ENCODE measurements at places on chromosomes 16 and 17.

DNA sequence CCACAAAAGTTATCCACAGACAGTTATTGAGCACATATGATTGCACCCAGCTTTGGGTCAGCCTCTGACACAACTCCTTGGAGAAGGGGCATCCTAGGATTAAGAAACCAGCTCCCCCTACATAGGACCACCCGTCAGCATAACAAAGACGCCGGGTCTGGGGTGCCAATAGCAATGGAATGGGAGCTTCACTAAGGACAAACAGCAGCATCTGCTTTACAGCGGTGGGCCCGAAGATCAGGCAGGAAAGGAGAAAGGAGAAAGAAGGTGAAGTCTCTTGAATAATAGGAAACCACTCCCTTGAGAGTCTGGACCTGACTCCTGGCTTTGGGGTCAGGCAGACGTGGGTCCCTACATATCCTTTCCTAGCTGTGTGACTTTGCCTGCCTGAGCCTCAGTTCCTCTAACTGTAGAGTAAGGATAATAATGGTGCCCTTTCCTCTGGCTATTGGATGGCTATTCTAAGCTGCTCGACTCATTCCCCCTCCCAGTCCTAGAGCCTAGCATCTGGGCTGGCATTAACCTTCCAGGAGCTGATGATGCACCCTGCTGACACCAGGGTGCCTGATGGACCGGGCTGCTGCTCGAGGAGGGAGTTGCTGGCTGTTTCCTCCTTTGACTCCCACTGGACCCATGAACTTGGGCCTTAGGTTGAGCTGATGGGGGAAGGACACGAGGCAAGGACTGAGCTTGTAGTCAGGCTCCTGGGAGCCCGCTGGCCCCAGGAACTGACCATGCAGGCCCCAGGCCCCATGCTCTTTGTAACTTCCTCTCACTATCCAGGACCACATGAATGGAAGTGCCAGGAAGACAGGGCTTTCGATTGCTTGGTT, 94.2 kb downstream of the C16orf78 start:
- DNase-seq = no peak

DNA sequence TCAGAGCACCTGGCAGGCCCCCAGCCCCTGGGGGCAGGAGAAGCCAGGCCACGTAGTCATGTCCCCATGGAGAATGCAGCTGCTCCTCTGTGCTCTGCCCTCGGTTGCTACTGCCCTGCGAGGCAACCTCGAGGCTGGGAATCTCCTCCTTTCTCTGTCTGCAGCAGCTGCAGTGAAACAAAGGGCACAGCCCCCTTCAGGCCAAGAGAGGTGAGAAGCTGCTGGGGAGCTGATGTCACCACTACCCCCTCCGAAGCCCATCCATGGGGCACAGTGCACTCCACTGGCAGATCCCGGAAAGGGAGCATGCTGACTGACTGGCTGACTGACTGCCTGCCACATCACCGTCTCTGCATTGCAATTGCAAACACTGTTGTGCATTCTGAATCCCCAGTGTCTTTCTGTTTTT, 103.7 kb downstream of the GRIN2A start:
- no peak for DNase-seq

GRCh38 chr16:4733747-4734062, 366 bp downstream of the ANKS3 start:
- DNase-seq = no peak

DNA sequence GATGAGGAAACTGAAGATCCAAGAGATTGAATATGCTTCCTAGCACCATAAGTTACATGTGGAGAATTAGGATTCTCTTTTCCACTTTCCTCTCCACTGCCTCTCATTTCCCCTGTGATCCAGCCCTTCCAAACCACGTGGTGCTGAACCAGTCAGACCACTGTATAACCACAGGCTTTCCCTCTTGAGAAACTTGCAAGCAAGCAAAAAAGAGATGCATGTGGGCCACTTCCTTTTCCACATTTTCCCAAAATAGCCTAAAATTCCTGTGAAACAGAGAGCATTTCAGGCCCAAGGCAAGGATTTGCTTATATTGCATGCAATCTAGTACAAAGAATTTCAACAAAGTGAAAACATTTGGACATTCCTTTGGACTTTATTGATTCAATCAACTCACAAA, 59.3 kb upstream of the KSR1 start:
- no peak for DNase-seq

- no peak for DNase-seq
Measured at GRCh38 chr17:3818786-3819185, 17.8 kb upstream of the ITGAE start.

- no peak for DNase-seq
Measured at GRCh38 chr16:8959921-8960787, 3.6 kb downstream of the USP7 start.

DNA sequence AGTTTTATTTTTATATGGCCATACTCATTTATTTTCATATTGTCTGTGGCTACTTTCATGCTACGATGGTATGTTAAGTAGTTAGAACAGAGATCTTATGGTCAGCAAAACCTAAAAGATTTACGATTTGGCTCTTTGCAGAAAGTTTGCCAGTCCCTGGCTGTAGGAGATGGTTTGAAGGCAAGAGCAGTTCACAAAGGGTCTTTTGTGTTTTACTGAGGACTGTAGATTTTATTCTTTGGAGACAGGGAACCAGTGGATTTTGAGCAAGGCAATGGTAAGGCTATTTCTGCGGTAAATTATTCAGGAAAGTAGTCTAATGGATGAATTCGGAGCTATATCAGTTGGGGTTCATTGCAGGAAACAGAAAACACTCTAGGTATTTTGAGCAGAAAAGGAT, 90.7 kb downstream of the WWP2 start:
- no peak for DNase-seq

DNA sequence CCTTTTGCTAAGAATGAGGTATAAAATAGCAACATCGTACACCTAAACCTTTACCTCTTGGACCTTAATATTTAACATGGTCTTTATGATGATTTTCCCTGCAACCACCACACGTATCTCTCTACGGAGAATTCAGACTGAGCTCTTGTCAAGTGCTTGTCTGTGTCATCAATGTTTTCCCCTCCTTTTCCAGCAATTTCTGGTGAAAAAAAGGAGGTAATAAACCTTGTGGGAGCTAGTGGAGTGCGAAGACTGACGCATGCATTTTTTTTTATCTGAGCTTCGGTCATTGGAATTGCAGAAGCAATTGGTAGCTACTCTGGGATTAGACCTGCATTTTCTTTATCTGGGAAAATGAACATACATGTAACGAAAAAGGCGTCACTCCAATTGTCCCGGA, 527.6 kb downstream of the TMEM114 start:
- no peak for DNase-seq

GRCh38 chr17:7138800-7139381, 24.3 kb upstream of the ASGR2 start:
- DNase-seq = no peak

- no peak for DNase-seq
Measured at GRCh38 chr17:5615476-5615875, 31.2 kb upstream of the NLRP1 start.

DNA sequence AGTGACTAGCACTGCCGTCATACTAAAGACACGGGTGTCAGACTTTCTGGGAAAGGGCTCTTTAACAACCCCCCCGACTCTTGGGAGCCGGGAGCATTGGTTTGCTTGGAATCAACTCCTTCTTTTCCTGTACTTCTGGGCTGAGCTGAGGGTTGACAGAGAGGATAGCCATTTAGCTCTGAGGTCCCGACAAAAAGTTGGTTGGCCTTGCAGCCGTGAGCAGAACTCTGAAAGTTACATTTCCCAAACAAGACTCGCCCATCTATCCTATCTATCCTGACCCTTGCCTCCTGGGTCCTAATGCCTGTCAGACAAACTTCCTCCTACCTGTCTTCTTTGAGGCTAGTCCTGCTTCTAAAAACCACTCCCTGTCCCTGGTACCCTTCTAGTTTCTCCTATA, 460.8 kb upstream of the TOM1L1 start:
- no peak for DNase-seq

GRCh38 chr17:146546-146945, 9.2 kb downstream of the SCGB1C2 start:
- DNase-seq = no peak

GRCh38 chr16:69328854-69329316, 1.5 kb downstream of the PDF start:
- no peak for DNase-seq

GRCh38 chr16:86524029-86524428, 13.7 kb downstream of the FOXF1 start:
- no peak for DNase-seq

DNA sequence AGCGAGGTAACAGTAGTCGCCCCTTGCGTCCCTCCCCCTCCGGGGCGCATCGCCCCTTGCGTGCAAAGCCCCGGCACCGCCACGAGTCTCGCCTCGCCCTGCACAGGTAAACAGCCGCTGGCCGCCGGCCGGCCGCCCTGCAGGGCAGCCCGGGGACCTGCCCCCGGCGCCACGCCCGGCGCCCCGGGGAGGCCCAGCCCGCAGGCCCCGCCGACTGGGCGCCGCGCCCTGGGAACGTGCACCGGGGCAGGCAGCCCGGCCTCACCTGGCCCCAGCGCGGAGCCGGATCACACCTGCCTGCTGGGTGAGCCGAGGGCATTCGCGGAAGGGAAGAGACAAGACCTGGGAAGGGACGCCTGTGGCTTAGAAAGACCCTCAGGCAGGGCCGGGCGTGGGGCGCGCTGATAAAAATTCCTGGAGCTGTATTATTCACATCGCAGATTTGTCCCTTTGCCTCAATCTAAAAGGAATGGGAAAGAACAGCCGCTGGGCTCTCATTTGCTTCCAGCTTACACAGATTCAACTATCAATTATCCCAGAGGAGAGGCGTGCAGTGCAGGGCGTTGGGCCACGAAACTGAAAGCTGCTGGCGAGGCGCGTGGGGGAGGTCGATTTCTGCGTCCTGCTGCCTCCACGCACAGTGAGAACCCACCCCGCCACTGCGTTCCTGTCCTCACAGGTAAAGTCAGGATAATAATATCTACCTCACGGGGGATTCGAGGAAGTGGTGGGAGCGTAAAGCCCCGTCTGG, 451.9 kb downstream of the SLC39A11 start:
- no peak for DNase-seq

- DNase-seq = no peak
Measured at GRCh38 chr16:12609937-12610699, 193.6 kb downstream of the CPPED1 start.

- DNase-seq = no peak
Measured at GRCh38 chr16:8402981-8403843, 187.1 kb downstream of the TMEM114 start.

GRCh38 chr17:39200070-39200879, at the start of gene RPL19:
RPL19 (plus strand) TSS chr17:39200283; CDS start chr17:39200345, 62 bp downstream.
- DNase-seq = no peak

- peak; percentile 33 for DNase-seq
Measured at GRCh38 chr16:80231888-80232287, 308.9 kb upstream of the DYNLRB2 start.

GRCh38 chr16:66354034-66354909, 12.2 kb upstream of the CDH5 start:
- no peak for DNase-seq

DNA sequence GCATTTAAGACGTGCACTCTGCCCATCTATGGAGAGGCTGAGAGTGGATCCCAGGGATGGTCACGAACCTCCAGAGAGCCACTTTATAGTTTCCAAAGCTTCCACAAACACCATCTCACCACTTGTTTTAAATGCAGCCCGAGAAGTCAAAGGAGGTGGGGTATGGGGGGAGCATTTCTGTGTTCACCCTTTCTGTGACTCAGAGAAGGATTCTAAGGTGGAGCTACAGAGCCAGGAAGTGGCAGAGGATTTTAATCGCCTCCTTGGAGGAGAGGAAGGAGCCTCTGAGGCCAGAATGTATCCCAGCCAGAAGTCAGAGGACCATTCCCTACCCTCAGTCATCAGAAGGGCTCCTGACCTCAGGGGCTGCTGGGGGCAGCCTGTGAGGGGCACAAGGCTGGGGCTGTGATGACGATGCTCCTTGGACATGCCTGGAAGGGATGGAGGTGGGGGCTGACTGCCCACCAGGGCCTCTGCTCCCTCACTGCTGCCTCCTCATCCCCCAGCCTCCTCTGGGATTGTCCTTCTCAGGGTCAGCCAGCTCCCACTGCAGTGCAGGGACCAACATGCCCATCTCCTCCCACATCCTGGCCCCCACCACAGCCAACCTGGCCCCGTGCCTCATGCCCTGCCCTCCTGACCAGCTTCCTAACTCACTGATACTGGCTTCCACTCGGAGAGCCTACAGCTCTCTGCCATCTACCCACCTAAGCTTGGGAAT, 2.8 kb downstream of the XYLT2 start:
- no peak for DNase-seq

DNA sequence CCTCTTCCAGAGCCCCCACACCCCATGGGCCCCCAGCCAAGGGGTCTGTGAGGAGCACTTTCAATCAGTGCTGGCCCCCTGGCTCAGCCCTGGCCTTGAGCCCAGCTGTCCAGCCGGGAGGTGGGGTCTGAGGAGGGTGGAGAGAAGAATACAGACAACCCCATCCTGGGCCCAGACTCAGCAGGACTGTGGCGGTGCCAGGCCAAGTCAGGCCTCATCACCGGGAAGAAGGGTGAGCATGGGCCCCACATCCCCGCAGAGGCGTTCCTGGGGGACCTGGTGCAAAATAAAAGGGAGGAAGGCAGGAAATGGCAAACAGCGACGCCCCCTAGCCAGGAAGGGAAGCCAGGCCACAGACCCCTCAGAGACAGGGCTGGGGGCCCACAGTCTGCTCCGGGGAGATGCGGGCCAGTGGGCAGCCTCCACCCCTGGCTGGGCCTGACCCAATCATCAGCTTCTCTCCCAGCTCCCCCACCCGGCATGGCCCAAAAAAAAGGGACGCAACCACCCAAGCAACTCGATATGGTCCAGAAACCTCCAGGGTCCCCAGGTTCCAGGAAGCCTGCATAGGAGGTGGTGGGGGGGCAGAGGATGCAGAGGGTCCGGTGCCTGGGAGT, 20.6 kb downstream of the ZNF423 start:
- no peak for DNase-seq

DNA sequence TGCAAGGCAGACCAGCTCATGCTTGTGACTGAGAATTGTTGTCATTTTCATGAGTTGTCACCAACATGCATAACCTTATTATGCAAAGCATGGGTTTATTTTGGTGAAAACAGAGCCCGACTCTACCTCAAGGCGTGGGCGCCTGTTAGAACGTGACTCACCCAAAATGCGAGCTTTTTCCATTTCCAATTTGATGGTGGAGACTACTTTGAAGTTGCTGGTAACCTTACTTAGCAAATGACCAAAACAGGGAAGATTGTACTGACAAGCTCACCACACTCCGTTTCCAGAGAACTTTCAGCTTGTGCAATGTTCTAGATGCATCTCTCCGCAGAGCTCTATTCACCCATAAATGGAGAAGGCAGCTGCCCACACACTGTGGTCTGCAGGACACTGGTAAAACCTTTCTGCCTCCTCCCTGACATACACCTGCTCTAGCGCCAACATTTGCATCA, 284.5 kb downstream of the MAF start:
- no peak for DNase-seq
